Cardiac muscle cell (in vitro differentiated cells and primary cell): ENCODE measurements at places on chromosomes 2 and 18.

- no peak for DNase-seq
Measured at GRCh38 chr2:131045286-131046027, 47.8 kb downstream of the FAM168B start.

- DNase-seq: no peak
Measured at GRCh38 chr2:8837795-8838140, 355 bp upstream of the KIDINS220 start.

DNA sequence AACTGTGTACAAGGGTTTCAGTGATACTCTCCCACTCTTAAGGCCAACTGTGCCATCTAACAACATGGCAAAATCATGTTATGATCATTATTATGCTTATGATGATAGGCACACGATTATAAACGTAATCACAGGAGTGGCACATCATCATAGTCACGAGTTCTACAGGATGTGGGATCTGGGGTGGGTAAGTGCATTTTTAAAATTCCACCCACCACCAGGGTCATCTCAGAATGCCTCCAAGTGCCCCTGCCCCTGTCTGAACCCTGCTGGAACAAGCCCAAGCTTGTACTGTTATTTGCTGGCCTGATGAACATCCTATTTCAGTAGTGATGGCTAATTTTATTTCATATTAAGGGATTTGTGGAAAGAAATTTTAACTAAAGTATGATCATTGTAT, 117.8 kb downstream of the PTPRM start:
- DNase-seq: no peak

DNA sequence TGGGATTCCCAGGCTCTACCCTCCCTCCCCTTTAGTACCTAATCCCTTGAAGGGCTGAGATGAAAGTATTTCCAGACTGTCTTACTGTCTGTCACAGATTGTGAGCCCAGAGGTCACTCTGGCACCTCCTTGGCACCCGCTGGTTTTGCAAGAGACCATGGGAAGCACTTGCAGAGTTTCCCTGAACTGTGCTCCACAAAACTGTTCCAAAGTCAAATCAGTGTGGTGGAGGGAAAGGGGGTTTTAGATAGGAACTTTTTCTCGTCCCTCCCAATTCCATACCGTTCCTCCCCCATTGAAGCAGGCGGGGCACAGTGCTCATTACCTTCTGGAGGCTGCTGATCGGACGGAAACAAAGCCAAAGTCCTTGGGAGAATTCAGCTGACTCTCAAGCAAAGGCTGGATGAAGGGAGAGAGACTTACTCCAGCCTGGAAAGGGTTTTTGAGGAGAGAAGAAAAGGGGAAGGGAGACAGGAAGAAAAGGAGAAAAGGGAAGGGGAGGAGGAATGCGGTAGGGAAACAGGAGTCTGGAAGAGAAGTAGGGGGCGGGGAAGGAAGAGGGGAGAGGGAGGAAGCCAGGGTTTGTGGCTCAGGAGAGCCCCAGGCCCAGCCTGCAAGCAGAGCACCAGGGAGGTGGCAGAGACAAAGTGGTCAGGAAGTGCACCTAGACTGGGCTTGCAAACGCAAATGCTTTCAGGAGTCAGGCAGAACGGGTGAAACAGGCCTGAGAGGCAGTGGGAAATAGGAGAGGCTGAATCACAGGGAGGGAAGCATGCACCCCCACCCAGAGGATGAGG, 88.4 kb upstream of the SP3 start:
- DNase-seq: no peak

GRCh38 chr2:201021914-201022313, 49.6 kb downstream of the HYCC2 start:
- DNase-seq: peak; percentile 10

DNA sequence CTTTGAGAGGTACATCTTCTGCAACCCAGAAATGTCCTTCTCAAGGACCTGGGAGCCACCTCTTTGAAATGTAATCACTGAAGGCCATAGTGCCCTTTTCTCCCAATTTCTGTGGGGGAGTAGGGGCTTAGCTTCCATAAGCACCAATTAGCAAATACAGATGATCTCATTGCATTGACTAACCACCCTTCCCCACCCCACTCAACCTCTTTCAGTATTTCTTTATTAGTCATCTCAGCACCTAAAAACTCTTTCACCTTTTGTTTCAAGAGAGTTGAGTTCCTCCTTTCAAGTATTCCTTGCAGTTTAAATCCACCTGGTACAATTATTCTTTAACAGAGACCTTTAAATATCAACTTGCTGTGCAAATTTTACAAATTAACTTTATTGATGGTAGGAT, 1011.8 kb upstream of the CDH2 start:
- DNase-seq: no peak

- no peak for DNase-seq
Measured at GRCh38 chr18:65754121-65754520, 3.3 kb downstream of the CDH7 start.

- no peak for DNase-seq
Measured at GRCh38 chr2:10518470-10519393, 70.6 kb upstream of the ODC1 start.

- no peak for DNase-seq
Measured at GRCh38 chr2:127688405-127688804, 12.9 kb upstream of the SFT2D3 start.

DNA sequence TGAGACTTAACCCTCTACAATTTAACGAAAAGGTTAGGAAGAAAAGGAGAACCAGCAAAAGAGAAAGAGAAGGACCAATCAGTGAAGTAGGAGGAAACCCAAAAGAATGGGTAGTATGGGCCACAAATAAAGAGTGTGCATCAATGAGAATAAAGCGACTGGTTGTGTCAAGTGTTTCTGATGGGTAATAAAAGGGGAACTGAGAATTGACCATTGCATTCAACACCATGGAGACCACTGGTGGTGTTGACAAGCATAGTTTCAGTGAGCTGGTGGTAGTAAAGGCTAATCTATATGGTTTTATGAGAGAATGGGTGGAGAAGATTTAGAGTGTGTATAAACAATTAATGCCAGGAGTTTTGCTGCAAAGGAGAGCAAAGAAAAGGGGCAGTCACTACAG, 75.4 kb downstream of the CSRNP3 start:
- no peak for DNase-seq

- DNase-seq: no peak
Measured at GRCh38 chr2:72153026-72153791, 5.5 kb upstream of the CYP26B1 start.

DNA sequence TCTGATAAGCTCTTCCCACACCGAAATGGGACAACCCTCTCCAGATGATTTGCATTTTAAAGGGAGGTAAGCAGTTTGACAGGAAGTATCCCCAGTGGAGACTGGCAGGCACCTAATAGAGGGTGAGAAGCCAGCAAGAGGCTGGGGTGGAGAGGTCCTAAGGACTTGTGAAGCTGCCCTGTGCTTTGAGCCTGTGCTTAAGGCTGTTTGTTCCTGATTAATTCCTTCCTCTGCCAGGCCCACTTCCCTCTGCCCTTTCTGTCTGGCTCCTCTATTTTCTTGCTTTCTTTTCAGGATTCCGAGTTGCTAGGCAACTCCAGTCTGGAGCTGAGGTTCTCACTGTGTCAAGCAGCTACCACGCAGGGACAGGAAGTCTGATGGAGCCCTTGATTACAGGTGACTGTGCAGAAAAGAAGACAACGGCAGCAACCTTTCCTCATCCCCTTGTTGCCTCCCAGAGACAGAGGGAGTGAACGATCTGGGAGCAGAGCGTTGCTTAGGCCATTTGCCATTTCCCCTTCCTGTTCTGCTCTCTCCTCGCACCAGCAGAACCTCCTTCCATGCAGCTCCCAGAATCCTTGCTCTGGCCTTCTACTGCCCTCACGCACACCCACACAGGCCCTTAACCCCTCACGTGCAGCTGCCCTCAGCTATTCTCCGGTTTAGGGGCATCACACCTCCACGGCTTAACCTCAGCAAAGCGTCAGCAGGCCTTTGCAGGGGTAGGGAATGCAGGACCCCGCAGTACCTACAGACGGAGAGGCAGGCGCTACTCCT, 103.6 kb upstream of the CELF4 start:
- peak; percentile 37 for DNase-seq

- DNase-seq: no peak
Measured at GRCh38 chr2:169139145-169139544, 69.8 kb downstream of the DHRS9 start.

- DNase-seq: peak; percentile 50
Measured at GRCh38 chr2:111900859-111901258, 2.5 kb downstream of the MERTK start.

DNA sequence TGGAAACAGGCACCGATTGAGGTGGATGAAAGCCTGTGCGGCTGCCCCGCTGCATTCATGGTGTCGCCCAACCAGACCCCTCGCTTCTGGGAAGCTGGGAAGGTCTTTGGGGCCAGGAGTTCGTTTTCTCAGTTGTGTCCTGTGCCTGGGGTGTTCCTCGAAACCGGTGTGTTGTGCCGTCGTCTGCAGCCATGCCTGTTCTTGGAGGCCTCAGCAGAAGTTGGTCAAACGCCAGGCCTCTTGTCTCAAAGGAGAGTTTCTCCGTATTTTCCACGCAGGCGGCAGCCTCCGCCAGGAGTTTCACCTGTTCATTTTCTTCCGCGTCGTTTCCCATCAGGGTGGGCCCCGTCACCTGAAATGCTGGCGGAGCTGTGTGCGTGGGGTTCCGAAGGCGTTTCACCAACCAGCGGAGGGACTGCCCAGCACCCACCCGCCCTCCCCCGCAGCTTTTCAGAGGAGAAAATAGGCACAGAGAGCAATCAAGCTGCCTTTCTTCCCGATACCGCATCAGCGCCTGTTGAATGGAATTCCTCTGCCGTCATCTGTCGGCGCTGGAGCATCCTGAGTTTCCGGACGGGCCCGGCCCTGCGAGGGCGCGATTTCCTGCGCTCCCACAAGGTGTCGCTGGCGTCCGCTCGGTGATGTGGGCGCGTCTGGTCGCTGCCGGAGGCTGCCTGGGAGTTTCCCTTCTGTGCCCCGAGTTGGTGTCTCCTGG, 17.0 kb upstream of the NFATC1 start:
- peak; percentile 82 for DNase-seq

DNA sequence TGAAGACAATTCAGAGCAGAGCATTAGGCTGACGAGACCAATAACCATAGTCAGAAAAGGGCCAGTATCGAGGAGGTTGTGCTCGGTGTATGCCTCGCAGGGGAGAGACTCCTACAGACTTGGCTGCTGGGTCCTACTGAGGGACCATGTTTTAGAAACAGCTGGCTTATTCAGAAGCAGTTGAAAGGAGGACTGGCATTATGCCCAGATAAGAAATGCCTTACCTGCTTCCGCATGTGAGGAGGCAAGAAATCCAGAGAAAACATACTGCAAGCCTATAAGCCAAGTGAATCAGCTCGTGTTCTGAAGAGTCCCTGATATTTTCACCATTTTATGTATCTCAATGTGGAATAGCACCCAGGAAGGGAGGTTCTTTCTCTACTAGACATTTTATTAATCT, 434.7 kb downstream of the GRB14 start:
- DNase-seq: no peak

GRCh38 chr2:134177351-134177931, 76.4 kb upstream of the MGAT5 start:
- DNase-seq: no peak

DNA sequence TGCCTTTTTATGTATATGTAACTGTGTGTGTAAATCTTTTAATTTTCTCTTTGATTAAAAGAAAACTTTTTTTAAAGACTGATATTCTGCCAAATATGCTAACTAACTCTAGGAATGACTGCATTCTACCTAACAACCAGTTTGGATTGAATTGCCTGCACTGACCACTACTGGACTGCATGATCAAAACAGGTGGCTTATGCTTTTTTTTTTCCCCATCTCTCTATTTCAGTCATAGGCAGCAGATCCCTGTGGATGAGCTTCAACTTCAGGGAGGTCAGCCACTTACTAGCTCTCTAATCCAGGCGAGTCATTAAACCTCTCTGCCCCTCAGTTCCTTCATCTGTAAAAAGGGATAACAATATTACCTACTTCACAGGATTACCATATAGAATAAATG, 138.6 kb upstream of the SERTAD2 start:
- DNase-seq: no peak

DNA sequence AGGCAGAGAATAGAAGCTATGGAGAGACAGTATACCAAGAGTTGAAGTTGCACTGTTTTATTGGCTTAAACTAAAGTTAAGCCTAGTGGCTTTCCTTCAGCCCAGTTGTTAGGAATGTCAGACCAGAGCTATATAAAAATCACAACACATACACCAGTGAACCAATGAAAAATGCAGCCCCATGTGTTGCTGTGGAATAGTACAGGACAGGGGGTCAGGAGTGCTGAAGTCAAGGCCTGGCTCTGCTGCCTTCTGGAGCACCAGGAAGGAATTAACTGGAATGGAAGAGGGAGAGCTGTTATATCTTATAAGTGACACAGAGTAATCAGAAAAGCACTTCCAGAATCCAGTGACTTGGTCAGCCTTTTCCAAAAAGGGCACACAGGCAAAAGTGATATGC, 58.9 kb downstream of the OSR1 start:
- DNase-seq: no peak

DNA sequence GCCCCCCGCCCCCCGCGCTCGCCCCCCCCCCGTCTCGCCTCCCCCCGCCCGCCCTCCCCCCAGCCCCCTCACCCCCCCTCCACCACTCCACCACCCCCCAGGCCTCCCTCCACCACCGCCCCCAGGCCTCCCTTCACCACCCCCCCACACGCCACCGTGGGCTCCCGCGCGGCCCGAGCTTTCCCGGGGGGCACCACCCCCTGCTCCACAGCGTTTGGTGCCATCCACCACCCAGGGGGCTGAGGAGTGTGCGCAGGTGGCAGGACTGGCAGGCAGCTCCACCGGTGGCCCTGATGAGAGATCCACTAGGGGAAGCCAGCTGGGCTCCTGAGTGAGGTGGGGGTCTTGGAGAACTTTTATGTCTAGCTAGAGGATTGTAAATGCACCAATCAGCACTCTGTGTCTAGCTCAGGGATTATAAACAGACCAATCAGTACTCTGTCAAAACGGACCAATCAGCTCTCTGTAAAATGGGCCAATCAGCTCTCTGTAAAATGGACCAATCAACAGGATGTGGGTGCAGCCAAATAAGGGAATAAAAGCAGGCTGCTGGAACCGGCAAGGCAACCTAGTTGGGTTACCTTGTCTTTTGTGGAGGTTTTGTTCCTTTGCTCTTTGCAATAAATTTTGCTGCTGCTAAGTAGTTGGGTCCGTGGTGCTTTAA, 43.0 kb upstream of the ITSN2 start:
- no peak for DNase-seq

- DNase-seq: no peak
Measured at GRCh38 chr2:233213975-233214374, 37.5 kb upstream of the ATG16L1 start.

DNA sequence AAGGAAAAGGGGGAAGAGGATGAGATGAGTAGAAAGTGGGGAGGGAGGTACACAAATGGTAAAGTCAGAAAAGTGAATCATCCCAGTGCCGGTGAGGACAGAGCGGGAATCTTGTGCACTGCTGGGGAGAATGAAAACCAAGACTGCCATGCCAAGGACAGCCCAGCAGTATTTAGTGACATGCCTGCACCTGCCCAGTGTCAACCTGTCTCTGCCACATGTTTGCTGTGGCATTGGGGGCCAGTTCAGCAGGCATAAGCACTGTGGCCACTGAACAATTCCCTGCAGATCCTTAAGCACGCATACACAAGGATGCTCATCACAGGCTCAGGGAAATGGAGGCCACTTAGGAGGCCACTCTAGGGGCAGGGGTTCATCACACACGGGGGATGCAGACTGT, 5.2 kb upstream of the KCNK3 start:
- no peak for DNase-seq
